Brain (organoid and tissue), 16 donors: ENCODE measurements at places on chromosomes 13 and 19.

DNA sequence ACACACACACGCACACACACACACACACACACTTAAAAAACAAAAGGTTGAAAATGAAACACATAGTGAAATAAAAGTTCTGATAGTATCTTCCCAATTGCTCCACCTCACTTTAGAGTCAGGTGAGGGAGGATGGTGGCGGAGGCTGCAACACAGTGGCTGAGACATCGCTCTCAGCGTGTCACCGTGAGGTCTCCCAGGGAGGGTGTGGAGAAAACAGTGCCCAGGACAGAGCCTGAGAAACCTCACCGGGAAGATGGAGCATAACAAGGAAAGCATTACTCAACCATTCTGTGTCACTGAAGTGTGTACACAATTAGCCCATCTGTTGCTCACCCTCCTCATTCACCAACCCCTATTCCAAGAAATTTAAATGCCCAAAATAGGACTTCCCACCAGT is 111.4 kb upstream of the USP29 start:
- no peak for DNase-seq

DNA sequence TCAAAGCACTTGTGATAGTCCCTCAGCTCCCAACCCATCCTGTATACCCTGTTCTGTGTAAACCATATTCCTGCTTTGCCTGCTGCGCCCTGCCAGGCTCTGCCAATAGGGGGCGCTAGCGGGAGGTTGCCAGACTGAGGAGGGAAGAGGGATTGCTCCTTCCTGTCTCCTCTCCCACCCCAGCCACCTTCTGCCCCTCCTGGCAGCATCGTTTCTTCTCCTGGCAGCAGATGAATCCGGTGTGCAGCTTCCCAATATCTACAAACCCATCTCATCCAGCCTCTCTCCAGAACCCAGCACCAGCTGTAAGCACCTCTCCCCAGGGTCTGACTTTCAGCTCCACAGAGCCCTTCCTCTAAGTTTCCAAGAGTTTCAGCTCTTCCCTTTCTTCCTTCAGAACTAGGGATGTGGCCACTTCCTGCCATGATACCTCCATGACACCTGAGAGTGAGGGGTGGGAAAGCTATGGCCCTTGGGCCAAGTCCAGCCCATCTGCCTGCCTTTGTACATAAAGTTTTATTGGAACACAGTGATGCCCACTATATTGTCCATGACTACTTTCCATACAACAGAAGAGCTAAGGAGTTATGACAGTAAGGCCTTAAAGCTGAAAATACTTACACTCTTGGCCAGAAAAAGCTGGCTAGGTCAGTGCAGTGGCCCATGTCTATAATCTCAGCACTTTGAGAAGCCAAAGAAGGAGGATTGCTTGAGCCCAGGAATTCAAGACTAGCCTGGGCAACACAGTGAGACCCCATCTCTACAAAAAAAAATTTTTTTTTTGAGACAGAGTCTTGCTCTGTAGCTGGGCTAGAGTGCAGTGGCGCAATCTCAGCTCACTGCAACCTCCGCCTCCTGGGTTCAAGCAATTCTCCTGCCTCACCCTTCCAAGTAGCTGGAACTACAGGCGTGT is 34.5 kb upstream of the ATP1A3 start:
- DNase-seq = no peak

GRCh38 chr19:49343123-49343522 is 7.9 kb downstream of the CD37 start:
- DNase-seq = no peak

GRCh38 chr19:2045501-2046045 is 5.5 kb downstream of the MKNK2 start:
- no peak for DNase-seq

GRCh38 chr19:21901861-21902260 is 65.9 kb upstream of the ZNF43 start:
- DNase-seq = no peak

DNA sequence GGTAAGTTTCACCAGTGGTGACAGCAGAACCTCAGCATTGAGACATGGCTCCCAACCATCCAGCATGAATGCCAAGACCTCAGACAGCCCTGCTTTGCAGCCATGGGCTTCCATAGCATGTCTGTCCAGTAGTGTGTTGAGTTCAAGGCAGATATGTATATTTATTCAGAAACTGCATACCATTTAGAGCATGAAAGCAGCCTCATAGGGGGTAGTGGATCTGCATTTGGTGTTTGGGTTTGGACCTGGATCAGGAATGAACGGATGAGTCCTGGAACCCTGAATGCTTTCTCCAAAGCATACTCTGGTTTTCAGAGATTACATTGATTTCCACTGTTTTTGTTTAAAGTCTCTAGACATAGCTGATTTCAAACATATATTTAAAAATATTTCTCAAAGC is 114.3 kb downstream of the ESD start:
- DNase-seq = no peak

DNA sequence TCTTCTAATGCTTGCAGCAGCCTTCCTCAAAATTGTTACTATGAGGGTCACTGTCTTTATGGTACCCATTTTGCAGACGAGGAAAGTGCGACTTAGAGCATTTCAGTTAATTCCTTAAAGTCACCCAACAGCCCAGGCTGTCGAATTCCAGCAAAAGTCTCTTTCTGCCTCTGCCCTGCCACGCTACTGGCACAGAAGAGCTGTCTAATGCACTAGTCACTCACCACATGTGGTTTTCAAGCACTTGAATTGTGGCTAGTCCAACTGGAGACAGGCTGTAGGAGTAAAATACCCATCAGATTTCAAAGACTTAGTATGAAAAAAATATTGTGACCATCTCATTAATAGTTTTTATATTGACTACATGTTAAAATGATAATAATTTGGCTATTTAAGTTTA is 1.7 kb downstream of the FPR1 start:
- no peak for DNase-seq

GRCh38 chr13:29946093-29946492 is 95.7 kb upstream of the UBL3 start:
- DNase-seq = no peak

DNA sequence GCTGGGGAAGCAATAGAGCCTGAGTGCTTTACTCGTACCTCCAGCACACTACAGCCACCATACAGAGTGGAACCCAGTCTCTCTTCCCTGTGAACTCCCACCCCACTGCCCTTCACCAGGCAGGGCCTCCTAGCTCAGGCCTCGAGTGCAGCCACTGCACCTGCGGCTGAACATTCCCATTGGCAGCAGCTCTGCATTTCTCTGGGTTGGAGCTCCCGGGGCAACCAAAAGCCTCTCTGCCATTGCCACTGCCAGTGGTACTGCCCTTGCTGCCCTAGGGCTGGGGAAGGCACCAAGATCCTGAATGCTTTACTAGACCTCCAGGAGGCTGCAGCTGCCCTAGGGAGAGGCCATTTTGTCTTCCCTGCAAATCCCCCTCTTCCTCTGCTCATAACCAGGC is 266.8 kb downstream of the TDRD3 start:
- no peak for DNase-seq

DNA sequence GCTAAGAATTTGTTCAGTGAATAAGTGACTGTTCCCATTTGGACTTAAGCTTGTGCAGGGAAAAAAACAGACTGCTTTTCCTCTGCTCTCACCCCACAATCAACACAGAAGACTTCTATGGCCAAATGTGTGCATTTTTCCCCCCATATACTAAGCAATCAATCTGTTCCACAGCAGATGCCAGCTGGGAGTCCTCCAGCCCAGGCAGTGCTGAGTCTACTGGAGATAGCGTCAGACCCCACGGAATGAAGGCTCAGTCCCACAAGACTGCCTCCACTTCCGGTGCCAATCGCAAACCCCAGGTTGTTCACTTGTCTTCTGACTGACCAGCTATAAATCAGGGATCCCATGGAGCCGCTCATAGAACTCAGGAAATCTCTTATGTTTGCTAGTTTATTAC is 69.5 kb upstream of the ANKRD10 start:
- DNase-seq = peak; percentile 96

GRCh38 chr19:33676999-33677665 is 55.4 kb downstream of the CHST8 start:
- no peak for DNase-seq

GRCh38 chr13:31755803-31756212 is 16.5 kb downstream of the RXFP2 start:
- DNase-seq = no peak

DNA sequence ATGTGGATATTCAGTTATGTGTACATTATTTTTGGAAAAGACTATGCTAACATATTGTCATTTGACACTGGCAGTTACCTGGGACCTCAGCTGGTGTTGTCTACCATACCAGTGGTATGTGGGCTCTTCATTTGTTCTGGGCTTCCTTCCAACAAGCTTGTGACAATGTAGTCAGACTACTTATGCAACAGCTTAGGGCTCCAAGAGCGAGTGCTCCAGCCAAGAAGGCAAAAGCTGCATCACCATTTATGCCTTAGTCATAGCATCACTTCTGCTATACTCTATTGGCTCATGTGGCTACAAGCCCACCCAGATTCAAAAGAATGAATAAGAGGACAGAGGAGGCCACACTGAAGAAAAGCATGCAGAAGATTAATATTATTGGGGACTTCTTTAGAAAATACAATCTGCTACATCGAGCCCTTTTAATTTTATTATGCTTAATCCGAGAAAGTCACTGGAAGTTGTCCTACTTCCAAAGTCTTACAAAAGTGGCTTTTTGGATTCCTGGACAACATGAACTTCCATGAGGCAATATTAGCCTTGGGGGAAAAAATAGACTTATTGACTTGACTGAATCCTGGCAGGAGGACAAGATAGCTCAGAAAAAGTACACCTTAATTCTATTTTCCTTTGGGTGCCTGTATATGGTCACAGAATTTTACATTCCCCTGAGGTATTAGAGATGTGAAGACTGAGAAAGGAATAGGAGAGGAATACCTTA is 529.4 kb upstream of the HTR2A start:
- DNase-seq = no peak

DNA sequence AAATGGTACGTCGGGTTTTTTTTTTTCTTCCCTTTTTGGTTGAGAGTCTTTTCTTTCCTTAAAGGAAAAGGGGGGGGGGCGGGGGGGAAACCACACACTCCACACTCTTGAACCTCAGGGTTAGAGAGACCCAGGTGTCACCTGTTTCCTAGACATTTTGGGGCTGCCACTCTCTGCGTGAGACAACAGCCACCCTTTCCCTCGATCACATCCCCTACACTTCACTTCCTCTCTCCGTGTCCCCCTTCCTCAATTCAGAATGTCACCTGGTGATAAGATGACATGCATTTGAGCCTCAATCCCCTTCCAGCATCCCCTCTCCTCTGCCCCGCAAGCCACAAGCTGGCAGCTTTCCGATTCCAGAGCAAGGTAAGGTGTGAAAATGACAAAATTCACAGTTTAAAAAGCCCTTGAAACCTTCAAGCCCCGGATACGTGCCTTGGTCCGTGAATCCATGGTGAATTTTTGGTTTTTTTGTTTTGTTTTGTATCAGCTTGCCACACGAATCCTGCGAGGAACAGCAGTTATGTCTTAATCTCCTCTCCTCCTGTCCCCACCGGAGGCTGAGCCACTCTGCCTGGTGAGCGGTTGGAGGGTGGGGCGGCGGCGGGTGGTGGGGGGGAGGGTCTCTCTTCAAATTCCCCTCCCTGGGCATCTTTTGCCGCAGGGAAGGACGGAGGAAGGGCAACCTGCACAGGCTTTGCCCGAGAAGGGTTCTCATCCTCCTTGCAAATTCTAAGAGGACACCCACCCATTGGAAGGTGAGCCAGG is 4.2 kb downstream of the PTPRS start:
- DNase-seq = no peak

GRCh38 chr13:49494645-49495044 is 1.1 kb upstream of the PHF11 start:
- DNase-seq = no peak

- no peak for DNase-seq
Measured at GRCh38 chr19:55519451-55520311, 17.3 kb downstream of the SBK2 start.

- peak; percentile 76 for DNase-seq
Measured at GRCh38 chr13:20209948-20210347, 17.2 kb upstream of the GJB2 start.

GRCh38 chr19:16625163-16625958 is 2.6 kb downstream of the MED26 start:
- DNase-seq = no peak

- DNase-seq = no peak
Measured at GRCh38 chr13:114149774-114150740, 17.6 kb upstream of the RASA3 start.

GRCh38 chr19:30653646-30654386 is 281.6 kb downstream of the ZNF536 start:
- DNase-seq = no peak

DNA sequence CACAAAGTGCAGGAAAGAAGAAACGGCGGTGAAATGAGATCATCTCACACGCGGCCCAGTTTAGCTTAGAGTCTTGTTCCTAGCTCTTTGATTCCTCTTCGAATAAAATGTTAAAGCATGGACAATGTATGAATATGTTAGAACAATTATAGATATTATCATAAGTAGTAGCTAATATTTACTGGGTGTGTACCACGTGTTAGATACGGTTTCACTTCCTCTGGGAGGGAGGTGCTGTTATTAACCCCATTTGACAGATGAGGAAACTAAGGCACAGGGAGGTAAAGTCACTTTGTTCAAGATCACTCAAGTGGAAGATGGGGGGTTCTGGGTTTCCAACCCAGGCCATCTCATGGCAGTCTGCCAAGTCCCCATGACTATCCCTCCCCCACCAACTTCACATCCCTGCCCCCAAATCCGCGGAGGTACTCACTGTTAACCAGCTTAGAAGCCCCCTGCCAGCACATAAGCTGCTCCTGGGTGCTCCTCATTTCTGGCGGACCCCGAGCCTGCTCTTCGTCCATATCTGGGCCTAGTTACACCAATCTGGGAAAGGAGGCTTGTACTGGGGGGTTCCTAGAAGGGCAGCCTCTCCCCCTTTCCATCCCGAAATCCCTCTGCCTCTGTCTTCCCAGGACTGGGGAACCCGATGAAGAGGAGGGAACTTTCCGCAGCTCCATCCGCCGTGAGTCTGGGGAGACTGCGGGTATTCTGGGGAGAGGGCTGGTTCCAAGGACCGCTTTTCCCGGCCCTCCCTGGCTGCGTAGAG is 1.0 kb upstream of the FXYD7 start:
- DNase-seq = peak; percentile 55

- DNase-seq = peak; percentile 61
Measured at GRCh38 chr13:33875618-33876401, 57.9 kb downstream of the RFC3 start.

DNA sequence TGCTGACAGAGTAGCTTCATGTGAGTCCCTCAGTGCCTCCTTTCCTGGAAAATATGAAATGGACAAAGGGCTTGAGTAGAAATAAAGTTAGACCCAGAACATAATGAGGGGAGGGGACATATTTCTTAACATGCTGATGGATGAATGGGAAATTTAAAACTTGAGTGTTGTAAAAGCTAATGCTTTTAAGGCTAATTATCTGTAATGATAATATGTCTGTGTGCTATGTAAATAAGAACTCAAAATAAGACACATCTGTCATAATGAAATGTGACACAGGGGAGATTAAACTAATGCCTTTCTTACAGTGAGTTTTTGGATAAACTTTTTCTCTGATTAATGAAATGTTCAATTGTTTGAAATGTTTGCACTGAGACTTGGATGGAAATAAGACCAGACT is 65.8 kb upstream of the RFXAP start:
- no peak for DNase-seq

- DNase-seq = no peak
Measured at GRCh38 chr13:98707281-98707999, 45.0 kb downstream of the SLC15A1 start.

- peak; percentile 8 for DNase-seq
Measured at GRCh38 chr13:46712524-46712923, 84.4 kb downstream of the ESD start.

GRCh38 chr19:47493378-47494210 is 9.6 kb upstream of the KPTN start:
- DNase-seq = no peak
